ENCODE measurements at places on chromosomes 4 and X. TPM values are rescaled to one million over a fixed set of nuclear protein-coding genes. Genes with fewer than 3 reads are reported as not detected.

GRCh38 chr4:41701983-41702382, 46.5 kb downstream of the PHOX2B start:
- DNase-seq, result no peak

DNA sequence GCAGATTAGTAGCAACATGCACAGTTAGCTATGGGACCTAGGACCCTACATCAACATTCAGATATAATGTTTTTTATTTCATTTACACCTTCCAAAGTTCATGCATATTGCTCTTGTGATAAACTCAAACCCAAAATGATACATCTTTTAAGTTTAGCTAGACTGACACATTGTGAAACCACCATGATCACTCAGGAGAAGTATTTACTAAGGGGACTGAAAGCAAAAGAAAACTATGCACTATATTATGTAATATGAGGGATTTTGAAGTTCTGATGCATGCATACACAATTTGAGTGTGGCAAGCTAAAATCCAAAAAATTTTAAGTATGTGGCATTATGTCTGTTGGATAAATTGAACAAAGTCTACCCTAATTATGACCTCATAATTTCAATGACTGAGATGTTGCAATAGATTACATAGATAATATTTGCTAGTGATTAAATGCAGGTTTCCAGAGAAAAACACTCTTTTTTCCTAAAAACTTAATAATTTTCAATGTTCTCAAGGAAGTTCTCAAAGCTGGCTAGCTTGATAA, 914.8 kb upstream of the GRIA3 start:
- no peak for DNase-seq

DNA sequence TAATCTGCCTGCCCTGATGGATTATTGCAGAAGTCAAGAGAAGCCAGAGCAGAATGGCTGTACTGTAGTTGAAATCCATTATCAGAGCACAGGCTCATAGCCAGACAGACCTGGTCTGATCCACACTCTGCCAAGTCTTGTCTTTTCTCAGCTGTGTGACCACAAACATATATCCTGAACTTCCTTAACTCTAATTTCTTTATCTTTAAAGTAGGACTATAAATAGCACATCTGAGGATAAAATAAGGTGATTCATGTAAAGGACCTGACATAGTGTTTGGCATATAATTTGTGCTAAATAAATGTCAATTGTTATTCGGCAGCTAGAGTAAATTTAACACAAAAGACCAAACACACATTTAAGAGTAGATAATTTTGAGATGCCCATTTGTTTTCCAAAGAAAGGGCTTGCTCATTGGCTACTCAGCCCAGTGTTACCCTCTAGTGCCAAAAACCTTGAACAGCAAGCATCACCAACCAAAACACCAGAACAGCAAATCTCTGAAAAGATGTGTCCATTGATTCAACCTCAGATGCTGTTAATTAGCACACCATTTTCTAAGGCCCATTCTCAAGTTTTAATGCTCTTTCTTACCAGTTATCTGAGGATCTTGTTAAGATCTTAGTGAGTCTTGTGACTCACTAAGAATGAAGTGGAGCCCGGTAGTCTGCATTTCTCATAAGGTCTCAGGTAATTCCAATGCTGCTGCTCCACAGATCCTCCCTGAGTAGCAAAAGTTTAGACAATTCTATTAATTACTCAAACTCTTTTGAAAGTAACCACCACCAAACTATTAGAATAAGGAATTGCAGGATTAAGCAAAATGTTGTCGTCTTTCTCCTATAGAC, 108.8 kb downstream of the HHIP start:
- no peak for DNase-seq

DNA sequence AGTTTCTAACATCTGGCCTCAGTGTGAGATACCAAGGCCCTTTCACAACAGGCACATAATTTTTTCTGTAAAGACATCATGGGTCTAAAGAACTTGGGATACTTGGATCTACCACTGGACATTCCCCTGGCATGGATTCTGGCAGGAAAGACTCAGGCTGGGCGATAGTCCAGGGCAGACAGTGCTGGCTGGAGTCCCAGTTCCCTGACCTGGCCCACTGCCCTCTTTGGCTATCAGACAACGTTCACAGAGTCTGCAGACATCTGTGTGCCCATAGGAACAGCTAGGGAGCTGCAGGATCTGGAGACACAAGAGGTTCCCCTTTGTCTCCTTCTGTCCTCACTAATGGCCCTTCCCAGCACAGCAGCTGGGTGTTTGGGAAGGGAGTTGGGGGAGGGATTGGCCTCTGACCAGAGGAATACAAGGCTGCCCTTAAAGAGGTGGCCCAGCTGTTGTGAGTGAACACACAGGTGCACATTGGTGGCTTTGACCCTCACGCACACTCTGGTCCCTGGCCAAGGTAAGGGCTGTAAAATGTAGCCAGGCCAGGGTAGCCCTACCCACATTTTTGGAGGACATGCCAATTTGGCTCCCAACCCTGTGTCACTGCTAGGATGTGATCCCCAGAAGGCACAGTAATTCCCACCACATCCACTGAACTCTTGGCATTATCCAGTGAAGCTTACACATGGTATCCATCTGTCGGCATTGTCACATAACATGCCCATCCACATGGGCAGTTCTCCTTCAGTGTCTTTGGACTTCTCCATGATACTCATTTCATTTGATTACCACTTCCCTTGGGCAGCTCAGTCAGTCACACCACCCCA, 72.3 kb downstream of the SOX3 start:
- DNase-seq, result no peak

DNA sequence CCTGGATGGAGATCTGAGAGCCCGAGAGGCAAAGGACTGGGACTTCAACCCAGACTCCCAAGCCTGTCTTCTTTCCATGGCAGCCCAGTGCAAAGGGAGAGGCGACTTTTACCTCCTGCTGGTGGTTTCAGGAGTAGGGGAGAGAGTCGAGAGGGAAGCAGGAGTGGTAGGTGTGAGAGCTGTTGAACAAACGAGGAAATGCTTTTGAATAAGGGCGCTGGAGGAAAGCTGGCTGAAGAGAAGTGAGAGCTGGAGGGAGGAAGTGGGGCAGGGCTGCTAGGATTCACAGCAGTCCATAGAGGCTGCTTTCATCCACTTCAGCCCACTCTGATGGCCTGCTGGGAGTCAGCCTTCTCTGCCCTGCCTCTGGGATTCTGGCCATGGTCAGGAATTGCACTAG, 81.8 kb upstream of the EFNB1 start:
- no peak for DNase-seq

MAGEA9B gene
- not detected for total RNA-seq
